ENCODE measurements at places on chromosomes 4 and X.
A peak's percentile ranks its signal among the peaks of the same experiment; 100 is the strongest.

DNA sequence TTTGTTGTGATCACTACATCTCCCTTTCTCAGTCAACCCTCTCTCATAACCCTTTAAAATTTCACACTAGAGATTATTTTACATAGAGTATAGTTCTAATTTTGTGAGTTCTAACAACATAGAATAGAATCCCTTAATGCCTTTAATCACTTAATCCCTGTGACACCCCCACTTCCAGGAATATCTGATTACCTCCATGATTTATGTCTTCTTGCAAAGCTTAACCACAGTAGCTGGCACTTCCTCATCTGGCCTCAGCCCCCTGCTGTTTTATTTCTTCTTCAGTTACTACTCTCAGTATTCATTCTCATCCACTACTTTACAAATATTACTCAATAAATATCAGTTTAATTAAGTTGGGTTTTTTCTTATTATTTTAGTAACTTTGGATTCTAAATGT, 340.9 kb downstream of the CENPC start:
- no peak for DNase-seq

GRCh38 chr4:121801715-121802075, 572 bp downstream of the EXOSC9 start:
- DNase-seq, result no peak

DNA sequence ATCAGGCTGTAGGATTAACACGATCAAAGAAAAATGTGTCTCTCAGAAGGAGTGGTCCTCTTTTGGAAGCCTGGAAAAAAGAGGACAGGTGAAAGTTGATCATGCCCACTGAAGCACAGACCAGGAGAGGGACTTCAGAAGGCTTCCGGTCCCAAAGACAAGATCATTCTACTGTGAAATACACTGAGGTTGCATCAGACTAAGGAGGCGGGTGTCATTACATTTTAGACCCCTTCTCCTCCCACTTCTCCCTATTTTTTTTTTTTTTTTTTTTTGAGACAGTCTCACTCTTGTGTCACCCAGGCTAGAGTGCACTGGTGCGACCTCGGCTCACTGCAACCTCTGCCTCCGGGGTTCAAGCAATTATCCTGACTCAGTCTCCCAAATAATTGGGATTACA, 67.5 kb downstream of the RBM47 start:
- DNase-seq, result no peak

GRCh38 chr4:8376361-8377102, 64.0 kb downstream of the ACOX3 start:
- DNase-seq, result no peak

DNA sequence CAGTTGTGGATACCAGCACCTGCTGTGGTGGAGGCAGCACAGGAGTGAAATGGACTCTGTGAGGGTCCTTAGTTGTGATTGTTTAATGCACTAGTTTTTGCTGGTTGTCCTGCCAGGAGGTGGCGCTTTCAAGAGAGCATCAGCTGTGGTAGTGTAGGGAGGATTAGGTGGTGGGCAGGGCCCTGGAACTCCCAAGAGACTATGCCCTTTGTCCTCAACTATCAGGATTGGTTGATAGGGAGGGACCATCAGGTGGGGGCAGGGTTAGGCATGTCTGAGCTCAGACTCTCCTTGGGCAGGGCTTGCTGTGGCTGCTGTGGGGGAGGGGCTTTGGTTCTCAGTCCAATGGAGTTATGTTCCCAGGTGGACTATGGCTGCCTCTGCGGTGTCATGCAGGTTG, 121.9 kb downstream of the RRAGB start:
- no peak for DNase-seq

- DNase-seq, result peak; percentile 5
These were observed at the start of gene UCHL1 for GRCh38 chr4:41256740-41257256. TSS of gene UCHL1 (plus strand) at chr4:41256928. CDS start at chr4:41256977, 49 bp downstream.

GRCh38 chr4:74097631-74098426, 1.2 kb downstream of the CXCL2 start:
- no peak for DNase-seq

DNA sequence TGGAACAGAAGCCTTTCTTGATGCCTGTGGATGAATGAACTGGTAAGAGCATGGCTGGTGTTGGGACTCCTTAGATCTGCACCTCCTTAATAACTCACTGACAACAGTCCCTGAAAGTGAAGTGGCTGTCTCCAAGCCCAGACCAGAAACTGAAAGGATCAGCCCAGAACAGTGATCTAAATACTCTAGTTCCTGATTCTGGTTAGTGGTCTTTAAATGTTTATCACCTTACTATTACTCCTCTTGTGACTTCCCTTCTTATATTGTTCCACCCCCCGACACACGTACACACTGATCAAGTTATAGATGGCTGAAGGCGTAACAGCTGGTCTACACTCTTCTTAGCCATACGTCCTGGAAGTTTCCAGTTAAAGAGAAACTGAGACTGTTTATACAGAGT, 33.8 kb upstream of the ARMCX2 start:
- no peak for DNase-seq

DNA sequence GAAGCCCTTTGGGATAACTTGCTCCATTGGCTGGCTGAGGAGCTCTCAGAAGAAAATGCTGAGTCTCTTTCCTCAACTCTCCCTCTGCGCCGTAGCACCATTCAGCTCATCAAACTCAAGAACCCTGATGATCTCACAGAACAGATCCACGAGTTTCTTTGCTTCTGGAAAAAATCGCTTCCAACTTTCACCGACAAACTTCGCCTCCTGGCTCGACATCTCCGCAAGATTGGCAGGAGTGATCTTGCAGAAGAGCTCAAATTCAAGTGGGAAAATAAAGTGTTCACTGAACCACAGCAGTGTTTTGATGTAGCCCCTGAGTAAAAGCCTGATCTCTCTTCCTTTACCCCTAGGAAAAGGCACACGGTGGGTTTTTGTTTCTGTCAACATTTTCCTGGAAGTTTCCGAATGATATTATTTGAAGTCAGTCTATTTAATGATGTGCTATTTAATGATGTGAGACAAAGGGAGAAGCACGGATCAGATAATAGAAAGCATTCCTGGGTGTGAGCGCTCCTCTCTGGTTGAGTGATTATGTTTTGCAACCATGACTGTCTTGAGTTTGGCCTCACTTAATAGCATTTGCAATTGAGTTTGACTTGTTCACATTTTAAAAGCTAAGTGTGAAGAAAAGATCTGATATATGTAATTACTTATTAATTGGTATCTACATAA, 62.2 kb downstream of the DTHD1 start:
- no peak for DNase-seq

GRCh38 chr4:72886602-72887001, 182.9 kb downstream of the COX18 start:
- DNase-seq, result no peak

DNA sequence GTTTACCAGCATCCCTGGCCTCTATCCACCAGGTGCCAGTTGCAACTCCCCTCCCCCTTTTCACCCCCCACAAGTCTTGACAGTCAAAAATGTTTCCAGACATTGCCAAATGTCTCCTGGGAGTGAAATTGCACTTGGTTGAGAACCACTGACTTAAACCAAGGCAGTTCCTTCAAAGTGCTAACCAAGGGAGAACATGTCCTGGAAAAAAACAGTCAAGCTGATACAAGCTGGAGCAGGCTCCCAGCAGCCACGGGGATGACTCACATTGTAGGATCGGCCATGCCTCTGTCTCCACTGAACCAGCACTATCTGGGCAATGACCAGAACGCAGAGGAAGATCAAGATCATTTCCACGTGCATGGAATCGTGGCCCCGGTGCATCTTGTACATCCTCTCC, 11.4 kb downstream of the RNF175 start:
- no peak for DNase-seq

DNA sequence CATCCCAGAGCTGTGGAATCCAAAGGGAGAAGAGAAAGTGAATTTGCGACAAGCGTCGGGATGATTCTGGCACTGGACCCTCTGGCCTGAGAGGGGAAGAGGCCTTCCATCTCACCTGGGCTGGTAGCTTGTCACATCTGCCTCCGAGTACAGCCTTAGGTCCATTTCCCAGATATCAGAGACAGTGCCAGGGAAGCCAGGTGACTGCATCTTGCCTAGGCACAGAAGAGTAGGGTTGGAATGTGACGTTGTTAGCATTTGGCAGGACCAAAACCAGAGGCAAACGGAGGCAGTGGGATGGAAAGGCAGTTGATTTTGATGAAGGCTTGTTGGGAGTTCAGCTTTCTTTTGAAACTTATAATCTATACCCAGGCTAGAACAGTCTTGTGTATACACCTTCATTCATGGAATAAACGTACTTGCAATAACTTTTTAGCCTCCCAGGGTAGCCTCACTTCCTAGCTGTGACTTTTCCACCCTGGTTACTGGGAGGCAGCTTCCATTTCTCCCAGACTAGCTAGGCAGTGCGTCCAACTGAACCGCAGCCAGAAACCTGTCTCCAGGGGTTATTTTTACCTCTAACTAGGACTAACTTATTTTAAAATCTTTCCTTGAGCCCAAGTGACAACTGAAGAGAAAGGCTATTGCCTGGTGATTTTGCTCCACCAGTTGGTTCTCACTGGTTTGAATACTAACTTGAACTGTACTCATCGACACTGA, 5.9 kb downstream of the SOD3 start:
- DNase-seq, result no peak

DNA sequence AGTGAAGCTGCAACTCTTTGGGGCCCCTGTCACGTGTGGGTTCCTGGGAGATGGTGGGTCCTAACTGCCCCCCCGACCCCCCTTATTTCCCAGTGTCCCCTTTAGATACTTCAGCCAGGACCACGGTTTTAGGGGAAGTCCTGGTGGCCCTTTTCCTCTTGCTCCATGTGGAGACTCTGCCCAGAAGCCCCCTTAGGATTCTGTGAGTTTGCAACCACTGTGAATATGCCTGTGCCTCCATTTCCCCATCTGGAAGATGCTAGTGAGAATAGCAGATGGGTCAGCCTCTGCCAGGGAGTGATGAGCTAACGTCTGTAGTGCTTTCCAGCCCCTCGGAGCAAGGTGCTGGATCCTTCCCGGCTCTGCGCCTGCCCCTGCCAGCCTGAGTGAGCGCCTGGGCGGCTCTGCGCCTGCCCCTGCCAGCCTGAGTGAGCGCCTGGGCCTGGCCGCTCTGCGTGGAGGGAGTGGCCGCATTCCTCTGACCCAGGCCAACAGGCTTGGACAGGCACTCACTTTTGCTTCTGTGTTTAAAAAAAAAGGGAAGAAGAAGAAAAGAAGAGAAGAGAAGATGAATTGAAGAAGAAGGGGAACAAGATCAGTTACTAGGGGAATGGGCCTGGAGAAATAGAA, 6.7 kb upstream of the CITED1 start:
- DNase-seq, result no peak

- no peak for DNase-seq
These were observed 676.7 kb upstream of the ACTRT1 start for GRCh38 chrX:128728943-128729342.

GRCh38 chr4:80393246-80393969, 57.9 kb downstream of the CFAP299 start:
- DNase-seq, result peak; percentile 61

- no peak for DNase-seq
These were observed 46.3 kb downstream of the TEX13B start for GRCh38 chrX:107935664-107936433.

GRCh38 chr4:171561419-171561818, 251.8 kb upstream of the GALNTL6 start:
- DNase-seq, result no peak

GRCh38 chrX:117973110-117973807, 143.4 kb downstream of the KLHL13 start:
- no peak for DNase-seq

DNA sequence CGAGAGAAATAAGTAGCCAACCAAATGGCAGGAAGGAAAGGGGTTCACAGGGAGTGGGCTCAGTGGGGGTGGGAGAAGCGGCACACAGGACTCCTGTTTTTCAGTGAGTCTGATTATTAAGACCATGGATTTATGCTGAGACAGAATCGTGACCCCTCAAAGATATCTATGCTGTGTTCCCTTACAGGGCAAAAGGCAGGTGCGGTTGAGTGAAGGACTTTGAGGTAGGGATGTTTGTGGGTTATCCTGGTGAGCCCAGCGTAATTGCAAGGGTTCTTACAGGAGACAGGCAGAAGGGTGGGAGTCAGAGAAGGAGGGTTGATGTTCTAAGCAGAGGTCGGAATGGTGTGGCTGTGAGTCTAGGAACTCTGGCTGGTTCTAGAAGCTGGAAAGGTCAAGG, 73.0 kb downstream of the EVC start:
- no peak for DNase-seq

GRCh38 chr4:929096-929765, 2.9 kb downstream of the GAK start:
- no peak for DNase-seq

DNA sequence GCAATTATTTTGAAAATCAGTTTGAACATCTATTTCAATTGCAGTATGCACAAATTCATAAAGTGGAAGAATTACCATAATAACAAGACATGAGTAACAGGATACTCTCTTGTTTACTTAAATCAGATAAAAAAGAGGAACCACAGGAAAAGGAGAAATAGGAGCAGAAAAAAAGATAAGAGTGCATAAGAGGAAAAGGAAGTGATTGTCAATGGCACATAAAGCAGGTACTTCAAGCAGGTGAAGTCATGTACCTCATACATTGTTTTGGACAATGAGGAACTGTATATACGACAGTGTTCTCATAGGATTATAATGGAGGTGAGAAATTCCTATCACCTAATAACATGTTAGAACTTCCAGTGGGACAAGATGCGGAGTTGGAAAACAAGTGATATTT, 334.5 kb upstream of the PCDH7 start:
- DNase-seq, result no peak

DNA sequence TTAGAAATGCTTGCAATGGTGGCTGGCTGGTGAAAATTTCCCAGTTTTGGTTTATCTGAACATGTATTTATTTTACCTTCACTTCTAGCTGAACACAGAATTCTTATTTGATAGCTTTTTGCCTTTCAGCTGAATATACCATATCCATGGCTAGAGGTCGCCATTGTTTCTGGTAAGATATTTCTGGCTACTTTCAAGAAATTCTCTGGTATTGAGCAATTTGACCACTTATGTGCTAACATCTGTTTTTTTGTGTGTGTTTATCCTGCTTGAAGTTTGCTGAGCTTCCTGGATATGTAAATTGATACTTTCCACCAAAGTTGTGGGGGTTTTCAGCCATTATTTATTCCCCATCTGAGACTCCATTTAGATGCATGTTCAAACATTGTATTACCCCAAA, 75.4 kb downstream of the FBXW7 start:
- peak; percentile 41 for DNase-seq

DNA sequence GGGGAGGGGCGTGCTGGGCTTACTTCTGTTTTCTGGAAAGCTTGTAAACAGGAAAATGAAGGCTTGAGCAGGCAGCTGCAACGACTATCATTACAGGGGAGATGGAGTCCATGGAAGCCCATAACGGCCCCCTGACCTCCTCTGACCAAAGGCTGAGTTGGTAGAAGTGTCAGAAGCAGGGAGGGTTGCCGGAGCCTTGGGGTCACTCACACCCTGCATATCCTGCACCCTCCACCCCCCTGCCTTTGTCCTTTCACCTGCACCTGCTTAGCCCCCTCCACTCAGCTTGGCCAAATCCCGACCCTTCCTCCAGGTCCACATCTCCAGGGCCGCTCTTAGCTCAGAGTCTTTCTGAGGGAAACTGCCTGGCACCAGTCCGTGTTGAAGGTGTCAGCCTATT, 12.5 kb upstream of the MSX1 start:
- DNase-seq, result no peak

GRCh38 chr4:80189581-80189955, 7.7 kb upstream of the PRDM8 start:
- DNase-seq, result no peak

- DNase-seq, result no peak
These were observed 302.4 kb upstream of the TACR3 start for GRCh38 chr4:104022226-104022625.
